ENCODE measurements at places on chromosomes 3 and 15.

GRCh38 chr3:114144909-114145688, 33.8 kb downstream of the DRD3 start:
- no peaks in the 10 kb centered on the region for H3K4me1 ChIP-seq
- DNase-seq, result no peak
- H3K4me3 ChIP-seq, result no peak overlapping the region

GRCh38 chr15:37978231-37978630, 43.8 kb downstream of the TMCO5A start:
- no peaks in the 10 kb centered on the region for H3K27me3 ChIP-seq
- no peaks in the 10 kb centered on the region for H3K4me1 ChIP-seq

DNA sequence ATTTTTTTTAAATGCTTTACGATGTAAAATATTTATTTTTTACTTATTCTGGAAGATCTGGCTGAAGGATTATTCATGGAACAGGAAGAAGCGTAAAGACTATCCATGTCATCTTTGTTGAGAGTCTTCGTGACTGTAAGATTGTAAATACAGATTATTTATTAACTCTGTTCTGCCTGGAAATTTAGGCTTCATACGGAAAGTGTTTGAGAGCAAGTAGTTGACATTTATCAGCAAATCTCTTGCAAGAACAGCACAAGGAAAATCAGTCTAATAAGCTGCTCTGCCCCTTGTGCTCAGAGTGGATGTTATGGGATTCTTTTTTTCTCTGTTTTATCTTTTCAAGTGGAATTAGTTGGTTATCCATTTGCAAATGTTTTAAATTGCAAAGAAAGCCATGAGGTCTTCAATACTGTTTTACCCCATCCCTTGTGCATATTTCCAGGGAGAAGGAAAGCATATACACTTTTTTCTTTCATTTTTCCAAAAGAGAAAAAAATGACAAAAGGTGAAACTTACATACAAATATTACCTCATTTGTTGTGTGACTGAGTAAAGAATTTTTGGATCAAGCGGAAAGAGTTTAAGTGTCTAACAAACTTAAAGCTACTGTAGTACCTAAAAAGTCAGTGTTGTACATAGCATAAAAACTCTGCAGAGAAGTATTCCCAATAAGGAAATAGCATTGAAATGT, 15.6 kb downstream of the THBS1 start:
- peaks cover 28% of the 10 kb centered on the region for H3K36me3 ChIP-seq
- no peak overlapping the region for H3K27ac ChIP-seq
- DNase-seq, result no peak
- no peaks in the 10 kb centered on the region for H3K4me1 ChIP-seq
- no peaks in the 10 kb centered on the region for H3K27me3 ChIP-seq
- no peak overlapping the region for H3K4me3 ChIP-seq

GRCh38 chr15:75721923-75722870, 9.5 kb upstream of the CSPG4 start:
- H3K36me3 ChIP-seq, result no peaks in the 10 kb centered on the region
- no peaks in the 10 kb centered on the region for H3K27me3 ChIP-seq
- no peak for DNase-seq
- no peak overlapping the region for H3K4me3 ChIP-seq
- H3K4me1 ChIP-seq, result no peaks in the 10 kb centered on the region

DNA sequence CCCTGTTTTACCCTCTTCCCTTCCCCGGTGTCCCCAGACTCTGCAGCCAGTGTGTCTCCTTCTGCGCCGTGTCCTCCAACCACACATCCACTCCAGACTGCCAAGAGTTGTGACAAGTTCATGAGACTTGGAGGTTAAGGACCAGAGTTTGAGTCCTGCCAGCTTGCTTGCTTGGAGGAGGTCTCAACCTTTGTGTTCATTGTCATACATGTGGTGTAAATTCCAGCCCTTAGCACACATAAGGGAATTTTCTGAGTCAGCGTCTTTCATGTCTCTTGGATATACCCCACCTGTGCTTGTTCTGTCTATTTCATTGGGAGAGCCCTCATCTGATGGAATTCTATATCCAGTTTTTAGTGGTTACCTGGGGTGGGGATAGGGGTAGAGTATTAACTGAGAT, 13.3 kb downstream of the CORO2B start:
- H3K4me3 ChIP-seq, result no peak overlapping the region
- no peak for DNase-seq
- no peaks in the 10 kb centered on the region for H3K27me3 ChIP-seq
- H3K4me1 ChIP-seq, result peaks cover 2% of the 10 kb centered on the region
- no peak overlapping the region for H3K27ac ChIP-seq
- no peaks in the 10 kb centered on the region for H3K36me3 ChIP-seq
